SHP77 treated with DMSO at 0.1 percent for 48 hours (cell line): ENCODE measurements at places on chromosomes 5 and 9.

- DNase-seq, result no peak
Measured at GRCh38 chr9:133403766-133404453, 13.9 kb downstream of the REXO4 start.

GRCh38 chr5:33205727-33206410 lies 234.9 kb upstream of the TARS1 start:
- DNase-seq, result no peak

DNA sequence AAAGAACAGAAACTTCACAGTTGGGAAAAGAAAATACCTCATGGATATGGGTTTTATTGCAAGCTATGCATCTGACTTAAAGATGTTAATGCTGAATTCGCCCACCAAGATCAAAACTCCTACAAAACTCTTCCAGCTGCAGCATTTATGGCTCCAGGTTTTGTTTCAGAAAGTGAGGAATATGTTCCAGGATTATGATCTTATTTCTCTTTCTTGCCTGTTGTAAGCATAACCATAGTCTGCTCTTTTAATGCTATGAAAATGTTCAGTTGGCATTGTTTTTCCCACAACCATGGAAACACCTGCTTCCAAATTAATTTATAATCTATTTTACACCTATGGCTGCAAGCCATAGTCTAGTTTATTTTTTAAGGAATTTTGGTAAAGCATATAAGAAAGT lies 34.9 kb upstream of the FST start:
- DNase-seq, result no peak

- no peak for DNase-seq
Measured at GRCh38 chr5:32157078-32157477, 17.0 kb downstream of the GOLPH3 start.

GRCh38 chr5:153704110-153704509 lies 213.6 kb downstream of the GRIA1 start:
- DNase-seq, result no peak

DNA sequence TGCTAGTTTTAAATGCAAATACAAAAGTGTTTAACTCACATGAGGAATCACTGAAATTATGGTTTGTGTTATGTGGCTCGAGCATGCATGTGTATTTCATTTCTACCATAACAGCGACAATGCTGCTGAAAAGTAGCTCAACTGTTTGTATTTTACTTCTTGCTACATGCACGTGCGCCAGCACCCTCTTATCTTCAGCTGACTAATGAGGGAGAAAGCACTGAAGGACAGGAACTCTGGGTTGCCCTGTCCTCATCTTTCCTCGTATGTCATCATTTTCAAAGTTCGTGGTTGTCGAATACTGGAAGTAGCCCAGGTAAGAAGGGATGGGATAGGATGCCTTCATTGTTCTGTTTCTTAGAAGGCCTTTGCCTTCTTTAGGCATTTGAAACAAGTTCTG lies 120.3 kb downstream of the SYK start:
- DNase-seq, result no peak

DNA sequence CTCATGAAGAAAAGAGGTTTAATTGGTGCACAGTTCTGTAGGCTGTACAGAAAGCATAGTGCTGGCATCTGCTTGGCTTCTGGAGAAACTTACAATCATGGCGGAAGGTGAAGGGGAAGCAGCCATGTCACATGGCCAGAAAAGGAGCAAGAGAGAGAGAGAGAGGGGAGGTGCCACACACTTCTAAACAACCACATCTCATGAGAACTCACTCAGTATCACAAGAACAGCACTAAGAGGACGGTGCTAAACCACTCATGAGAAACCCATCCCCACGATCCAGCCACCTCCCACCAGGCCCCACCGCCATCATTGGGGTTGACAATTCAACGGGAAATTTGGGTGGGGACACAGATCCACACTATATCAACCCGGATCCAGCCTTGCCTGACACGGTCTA lies 28.8 kb upstream of the IER5L start:
- DNase-seq, result no peak

- no peak for DNase-seq
Measured at GRCh38 chr5:173274771-173275170, 39.8 kb upstream of the NKX2-5 start.

- no peak for DNase-seq
Measured at GRCh38 chr5:137888863-137889759, at the start of gene PKD2L2. Gene PKD2L2, plus strand, starts transcription at chr5:137889457. Its CDS starts 35 bp downstream, at chr5:137889492.

- DNase-seq, result no peak
Measured at GRCh38 chr5:14062178-14062577, 81.0 kb upstream of the TRIO start.

GRCh38 chr5:139658501-139658927 lies 10.4 kb downstream of the CXXC5 start:
- DNase-seq, result no peak

DNA sequence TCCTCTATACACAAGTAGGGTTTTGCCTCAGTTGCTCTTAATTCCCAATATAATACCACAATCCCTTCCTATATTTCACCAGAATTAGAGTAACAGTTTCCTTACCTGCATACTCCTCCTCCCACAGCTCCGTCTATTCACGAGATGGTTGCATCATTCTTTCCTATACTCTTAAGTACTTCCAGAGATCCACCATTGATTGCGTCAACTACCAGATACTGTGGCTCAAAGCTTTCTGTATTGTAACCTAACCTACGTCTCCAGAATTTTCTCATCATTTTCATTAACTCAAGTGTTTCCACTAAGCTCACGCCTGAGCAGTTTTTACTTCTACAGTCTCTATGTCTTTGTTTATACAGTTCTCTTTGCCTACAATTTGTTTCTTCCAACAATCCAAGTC lies 31.2 kb upstream of the MINAR2 start:
- no peak for DNase-seq
